Activated T-helper 17 cell treated with anti-CD3 and anti-CD28 coated beads, Interleukin-2, amount 50 U/mL, for 72 hours (primary cell): ENCODE measurements at places on chromosomes 7 and 10.

GRCh38 chr7:4713183-4713784 is 31.2 kb downstream of the FOXK1 start:
- ATAC-seq, result peak; percentile 68

- ATAC-seq, result no peak
These were observed 3.7 kb downstream of the SLC16A9 start for GRCh38 chr10:59705931-59706330.

DNA sequence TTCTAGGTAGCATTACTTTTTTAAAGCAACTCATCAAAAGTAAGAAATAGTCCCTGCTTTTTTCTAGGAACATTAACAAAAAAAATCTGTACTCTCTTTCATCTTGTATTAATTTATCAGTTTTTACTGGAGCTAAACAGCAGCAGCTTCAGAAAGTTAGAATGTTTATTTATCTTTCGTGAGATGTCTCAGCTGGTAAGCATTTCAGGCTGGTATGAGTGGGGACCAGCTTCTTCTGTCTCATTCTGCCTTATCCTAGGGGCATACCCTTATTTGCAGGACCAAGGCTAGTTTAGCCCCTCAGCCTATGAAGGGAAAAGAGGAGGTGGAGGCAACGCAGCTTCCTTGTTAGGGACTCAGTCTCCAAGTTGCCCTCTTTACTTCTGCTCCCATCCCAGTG is 35.1 kb downstream of the LANCL2 start:
- ATAC-seq, result no peak

GRCh38 chr7:54839575-54840213 is 80.7 kb upstream of the SEC61G start:
- peak; percentile 34 for ATAC-seq

GRCh38 chr10:50536617-50537240 is 87.0 kb downstream of the SGMS1 start:
- peak; percentile 15 for ATAC-seq

DNA sequence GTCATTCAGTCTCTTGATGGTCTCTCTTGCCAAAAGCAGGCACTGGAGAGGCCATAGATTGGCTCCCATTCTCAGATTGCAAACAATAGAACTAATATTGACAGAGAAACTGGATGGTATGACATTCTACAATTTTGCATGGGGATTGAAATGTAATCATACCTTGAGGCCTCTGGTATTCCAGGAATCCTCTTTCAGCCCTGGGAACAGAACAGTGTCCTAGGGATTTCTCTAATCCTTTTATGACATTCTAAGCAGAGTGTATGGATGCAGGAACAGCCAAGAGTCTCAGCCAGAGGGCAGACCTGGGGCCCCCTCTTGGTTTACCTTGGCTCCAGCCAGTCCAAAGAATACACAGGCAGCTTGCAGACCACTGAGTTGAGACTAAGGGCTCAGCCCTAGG is 206.4 kb downstream of the KCNMA1 start:
- ATAC-seq, result no peak

DNA sequence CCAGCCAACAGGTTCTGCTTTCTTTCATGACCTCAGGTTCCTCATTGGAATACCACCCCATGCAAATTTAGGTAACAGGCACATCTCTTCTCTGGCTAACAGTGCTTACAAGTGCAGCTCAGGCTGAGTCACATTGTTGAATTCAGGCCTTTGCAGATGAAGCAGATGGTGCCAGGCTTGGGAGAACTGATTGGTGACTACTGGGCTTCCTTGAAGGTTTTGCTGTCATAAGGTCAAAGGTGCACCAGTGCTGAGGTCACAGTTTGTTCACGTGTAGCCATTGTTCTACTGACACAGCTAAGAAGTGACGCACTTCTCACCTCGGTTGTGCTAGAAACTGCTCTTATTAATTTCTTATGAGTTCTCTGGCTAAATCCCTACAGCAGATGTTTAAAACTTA is 128.6 kb upstream of the BMPER start:
- ATAC-seq, result no peak

DNA sequence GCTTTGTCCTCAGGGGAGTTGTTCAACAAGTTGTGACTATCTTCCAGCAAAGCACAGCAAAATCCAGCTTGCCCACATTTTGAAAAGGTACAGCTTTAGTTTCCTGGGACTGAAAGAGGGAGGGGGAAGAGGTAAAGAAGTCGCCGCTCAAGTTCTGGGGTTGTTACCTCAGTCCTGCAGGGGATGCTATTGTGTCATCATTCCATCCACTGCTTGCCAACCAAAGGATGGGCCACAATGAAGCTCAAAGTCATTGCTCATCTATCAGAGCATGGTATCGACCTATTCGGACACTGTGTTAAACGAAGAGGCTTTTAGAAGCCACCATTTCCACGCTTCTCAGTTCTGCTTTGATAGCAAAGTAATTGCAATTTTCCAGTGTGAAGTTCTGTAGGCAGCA is 34.3 kb downstream of the NPY start:
- ATAC-seq, result no peak

- ATAC-seq, result no peak
These were observed 145.3 kb upstream of the FAM3C start for GRCh38 chr7:121541457-121541856.

DNA sequence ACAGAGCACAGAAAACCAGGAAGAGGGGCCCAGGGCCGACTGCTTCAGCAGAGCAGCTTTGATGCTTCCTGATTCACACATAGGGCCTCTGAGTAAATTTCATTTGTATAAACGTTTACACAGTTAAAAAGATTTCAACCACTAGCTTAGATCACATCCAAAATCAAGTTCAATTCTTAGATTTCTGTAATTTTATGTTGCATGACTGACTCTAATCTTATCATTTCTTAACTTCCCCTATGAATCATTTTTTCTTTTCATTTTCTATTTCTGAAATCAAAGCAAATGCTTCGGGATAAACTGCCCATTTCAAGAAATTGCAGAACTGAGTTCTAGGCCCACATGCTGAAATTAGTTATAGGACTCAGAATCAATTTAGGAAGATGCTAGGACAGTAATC is 224.7 kb downstream of the INHBA start:
- ATAC-seq, result no peak

DNA sequence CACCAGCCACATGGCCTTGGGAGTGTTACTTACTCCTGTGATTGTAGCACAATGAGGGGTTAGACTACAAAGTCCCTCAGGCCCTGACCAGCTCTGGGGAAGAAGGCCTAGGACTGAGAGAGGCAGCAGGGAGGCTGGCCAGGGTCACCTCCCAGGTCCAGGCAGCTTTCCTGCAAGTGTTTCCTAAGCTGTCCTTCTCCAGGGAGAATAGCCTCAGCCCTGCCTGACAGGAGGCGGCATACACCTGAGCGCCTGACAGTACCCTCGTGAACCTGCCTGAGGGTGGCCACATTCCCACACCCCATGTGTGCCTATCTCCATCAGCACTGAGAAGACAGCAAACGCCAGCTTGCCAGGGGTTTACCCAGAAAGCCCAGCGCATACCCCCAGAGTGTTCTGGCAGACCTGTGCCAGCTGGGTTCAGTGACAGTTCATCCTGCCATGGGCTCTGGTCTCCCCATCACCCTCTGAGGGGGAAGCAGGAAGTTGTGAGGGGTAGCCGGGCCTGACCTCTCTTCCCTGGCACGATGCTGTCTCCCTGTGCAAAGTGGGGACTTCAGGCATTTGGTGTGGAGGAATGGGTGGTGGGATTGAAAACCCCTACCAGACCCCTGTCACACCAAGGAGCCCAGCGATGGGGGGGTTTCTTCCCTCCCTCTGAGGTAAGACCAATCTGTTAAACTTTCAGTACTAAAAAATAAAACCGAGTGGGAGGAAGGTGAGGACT is 56.3 kb upstream of the CAMK2B start:
- no peak for ATAC-seq

DNA sequence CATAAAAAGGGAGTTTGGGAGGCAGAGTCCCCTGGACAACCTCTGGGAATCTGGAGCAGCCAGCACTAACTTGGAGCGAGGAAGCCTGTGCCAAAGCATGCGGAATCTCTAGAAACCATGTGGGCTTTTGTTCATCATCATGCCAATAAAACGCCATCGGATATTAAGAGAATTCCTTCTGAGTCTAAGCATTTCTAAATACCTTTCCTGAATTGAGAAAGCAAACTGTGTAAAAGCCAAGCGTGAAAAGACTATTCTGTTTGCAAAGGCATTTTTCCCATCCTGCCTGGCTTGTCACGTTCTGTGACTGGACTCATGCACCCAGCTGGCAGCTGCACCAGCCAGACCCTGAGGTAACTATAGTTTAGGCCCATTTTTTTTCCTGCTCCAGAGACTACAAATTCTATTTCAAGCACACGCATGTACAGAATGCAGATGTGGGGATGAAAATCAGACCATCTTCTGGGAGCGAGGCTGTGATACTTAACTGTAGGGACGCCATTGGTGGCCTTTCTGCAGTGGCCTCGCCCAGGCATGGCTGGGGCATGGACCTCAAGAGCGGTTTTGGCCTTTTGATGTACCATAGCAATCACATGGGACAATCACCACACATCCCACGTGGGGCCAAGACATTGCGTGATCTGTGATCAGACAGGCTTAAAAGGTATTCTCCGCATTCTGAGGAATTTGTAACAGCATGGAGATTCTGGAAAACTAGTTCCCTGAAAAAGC is 218.9 kb downstream of the KIAA1217 start:
- no peak for ATAC-seq

GRCh38 chr10:35004651-35005050 is 85.5 kb downstream of the CUL2 start:
- ATAC-seq, result no peak

- no peak for ATAC-seq
These were observed 104.2 kb downstream of the CCDC3 start for GRCh38 chr10:12897278-12897677.

DNA sequence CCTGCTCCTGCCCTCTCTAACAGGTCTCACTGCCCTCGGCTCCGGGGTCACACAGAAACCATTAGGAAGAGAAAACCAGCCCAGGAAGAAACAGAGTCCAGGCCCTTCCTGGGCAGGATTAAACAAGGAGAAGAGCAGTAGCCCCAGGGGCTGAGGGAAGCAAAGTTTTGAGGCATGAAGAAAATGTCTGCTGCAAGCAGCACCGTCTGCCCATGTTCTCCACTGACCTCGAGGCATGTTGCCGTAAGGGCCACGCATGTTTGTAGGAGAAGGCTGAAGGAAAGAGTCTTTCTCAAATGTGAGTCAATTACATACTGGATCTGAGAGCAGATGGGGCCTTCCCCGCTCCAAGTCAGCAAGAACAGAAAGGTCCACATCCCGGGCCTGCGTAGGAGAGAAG is 4.2 kb downstream of the ZNF746 start:
- ATAC-seq, result no peak

DNA sequence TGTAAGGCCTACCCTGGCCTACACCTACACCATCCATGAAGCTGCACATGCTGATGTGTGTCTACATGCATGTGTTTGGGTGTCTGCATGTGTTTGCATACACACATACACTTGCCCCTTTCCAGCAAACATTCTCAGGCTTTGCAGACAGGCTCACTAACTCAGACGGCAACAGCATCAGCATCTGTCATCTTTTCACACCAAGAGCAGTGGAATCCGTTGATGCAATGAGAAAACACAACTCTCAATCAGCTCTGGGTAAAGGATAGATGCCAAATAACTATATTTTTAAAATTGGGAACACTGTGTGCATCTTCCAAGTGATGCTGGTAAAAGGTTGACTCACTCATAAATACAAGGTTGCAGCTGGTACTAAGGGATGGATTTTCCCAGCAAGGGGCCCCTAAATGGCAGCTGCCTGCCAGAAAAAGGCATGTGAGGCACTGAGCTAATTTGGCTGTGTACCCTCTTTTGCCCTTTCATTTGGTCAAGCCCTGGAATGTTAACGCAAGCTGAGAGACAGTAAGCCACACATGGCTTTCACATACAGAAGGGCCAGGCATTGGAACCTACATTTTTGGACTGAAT is 296.3 kb upstream of the NPSR1 start:
- ATAC-seq, result no peak

GRCh38 chr7:46752881-46753366 is 829.0 kb downstream of the TNS3 start:
- ATAC-seq, result no peak

DNA sequence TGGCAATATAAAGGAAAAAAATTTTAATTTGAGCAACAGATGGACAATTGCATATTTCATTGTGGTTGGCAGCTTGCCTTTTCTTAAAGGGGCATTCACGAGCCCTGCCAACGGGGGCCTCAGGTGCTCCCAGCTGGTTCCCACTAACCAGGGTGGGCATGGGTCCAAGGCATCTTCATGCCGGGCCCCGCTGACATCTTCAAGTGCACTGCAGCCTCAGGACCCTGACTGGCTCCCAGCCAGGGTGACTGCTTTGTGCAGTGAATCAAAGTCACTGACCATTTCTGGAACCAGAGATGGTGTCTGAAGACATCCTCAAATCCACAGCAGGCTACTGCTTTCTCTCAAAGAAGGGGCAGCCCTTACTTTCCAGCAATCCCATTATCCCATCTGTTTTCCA is 275.2 kb upstream of the MGMT start:
- no peak for ATAC-seq

- ATAC-seq, result no peak
These were observed 11.5 kb downstream of the AKR1E2 start for GRCh38 chr10:4837551-4837950.

DNA sequence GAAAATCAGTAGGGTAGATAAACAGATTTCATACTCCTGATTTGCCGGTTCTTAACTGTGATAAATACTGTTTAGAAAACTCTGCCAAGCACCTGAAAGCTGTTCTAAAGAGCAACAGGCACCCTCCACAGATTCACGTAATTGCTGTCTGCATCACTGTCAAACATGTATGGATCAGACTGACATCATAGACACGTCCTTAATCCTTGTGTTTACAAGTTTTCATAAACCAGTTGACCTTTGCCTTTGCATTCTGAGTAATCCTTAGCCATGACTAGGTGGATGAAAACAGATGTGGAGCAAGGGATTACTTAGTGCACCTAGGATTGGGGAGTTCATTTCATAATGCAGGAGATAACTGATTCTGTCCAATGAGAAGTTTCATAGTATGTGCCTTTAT is 41.6 kb downstream of the SLC39A12 start:
- ATAC-seq, result no peak

DNA sequence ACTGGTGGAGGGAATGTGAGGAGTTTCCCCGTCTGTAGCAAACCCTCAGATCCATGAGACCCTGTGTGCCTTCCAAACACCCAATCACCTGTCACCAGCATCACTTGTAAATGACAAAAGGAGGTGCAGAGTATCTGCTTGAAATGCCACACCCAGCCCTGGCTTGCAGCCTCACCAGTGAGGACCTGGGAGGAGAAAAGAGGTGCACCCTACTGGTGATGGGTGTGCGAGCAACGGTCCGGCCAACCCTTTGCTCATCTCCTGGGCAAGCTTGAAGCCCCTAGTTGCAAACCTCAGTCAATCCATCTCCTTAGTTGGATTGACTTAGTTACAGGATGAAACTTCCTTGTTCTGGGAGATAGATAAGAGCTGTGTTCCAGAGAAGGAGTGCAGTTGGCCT is 62.4 kb upstream of the WAPL start:
- ATAC-seq, result peak; percentile 46

- peak; percentile 99 for ATAC-seq
These were observed 32.4 kb upstream of the CCDC7 start for GRCh38 chr10:32413513-32413912.

GRCh38 chr7:21429021-21429420 is 1.1 kb downstream of the SP4 start:
- ATAC-seq, result no peak

GRCh38 chr10:63273577-63273976 is 140.4 kb downstream of the NRBF2 start:
- no peak for ATAC-seq
